ENCODE measurements at places on chromosomes 7 and 10. TPM values are rescaled to one million over a fixed set of nuclear protein-coding genes. Genes with fewer than 3 reads are reported as not detected.

GRCh38 chr7:115910541-115911164, 119.9 kb downstream of the TFEC start:
- DNase-seq = no peak

- peak; percentile 90 for DNase-seq
Measured at GRCh38 chr10:99620711-99621453, 643 bp upstream of the SLC25A28 start.

- no peak for DNase-seq
Measured at GRCh38 chr7:107846324-107846723, 43.3 kb upstream of the SLC26A3 start.

The LRRC17 gene
- 1.6 TPM for total RNA-seq

The TMEM213 gene
- 0.11 TPM for total RNA-seq

DNA sequence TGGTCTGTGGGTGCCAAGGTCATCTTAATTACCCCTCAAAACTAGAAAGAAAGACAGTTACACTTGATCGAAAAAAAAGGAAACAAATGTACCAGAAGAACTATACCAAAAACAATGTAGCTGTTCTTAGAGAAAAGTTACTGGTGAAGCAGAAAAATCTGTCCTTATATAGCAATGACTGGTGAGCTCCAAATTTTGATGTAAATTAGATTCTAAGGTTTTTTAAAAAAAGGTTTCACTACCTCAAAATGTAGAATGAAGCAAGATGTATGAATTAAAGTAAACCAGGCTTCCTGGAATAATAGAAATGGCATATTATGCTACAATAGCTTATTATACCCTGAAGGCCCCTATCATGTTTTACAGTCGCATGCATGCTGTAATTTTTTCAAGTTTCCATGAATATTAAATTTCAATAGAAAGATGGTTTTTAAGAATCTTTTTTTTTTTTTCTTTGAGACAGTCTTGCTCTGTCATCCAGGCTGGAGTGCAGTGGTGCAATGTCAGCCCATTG, 28.4 kb upstream of the FKBP9 start:
- DNase-seq = no peak

The ACTL6B gene
- 0.99 TPM for total RNA-seq

DNA sequence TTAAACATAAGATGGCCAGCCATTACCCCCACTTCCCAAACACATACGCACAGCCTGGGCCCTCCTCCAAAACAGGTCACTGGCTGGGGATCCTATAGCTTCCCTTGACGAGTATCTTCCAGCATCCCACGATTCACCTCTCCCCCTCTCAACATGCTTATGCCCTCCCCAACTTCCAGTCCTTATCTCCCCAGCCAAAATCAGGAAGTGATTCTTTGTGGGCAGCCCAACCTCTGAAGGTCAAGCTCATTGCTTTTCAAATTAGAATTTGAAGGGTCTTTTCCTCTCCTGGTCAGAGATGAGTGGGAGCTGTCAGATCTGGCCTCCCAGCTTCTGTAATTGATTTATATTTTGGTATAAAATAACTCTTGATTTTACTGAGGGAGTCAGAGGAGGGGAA, 133.6 kb downstream of the ATXN7L1 start:
- DNase-seq = no peak

DNA sequence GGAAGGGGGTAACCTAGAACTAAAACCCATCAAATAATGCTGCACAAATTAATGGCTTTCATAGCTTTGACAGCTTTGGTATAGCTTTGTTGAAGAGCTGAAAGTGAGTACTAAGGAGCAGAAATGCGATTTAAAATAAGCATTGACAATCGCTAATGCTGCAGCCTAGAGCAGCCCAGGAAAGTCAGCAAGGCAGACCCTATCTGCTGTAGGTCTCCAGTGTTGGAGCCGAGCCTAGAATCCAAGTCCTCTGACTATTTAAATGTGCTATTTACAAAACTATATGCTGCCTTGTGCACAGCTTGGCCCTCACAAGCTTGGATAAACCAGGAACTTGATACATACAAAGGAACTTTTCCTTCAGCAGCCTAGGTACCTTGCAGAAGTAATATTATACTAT, 64.9 kb upstream of the ASAH2 start:
- no peak for DNase-seq

The RBP3 gene
- not detected for total RNA-seq

GRCh38 chr7:115047958-115048720, 126.2 kb downstream of the MDFIC start:
- DNase-seq = no peak

GRCh38 chr10:130745251-130745650, 566.3 kb downstream of the TCERG1L start:
- DNase-seq = no peak

The KCNIP2 gene
- total RNA-seq = 5.2 TPM

GRCh38 chr7:105016068-105016708, 2.2 kb downstream of the KMT2E start:
- DNase-seq = no peak

- DNase-seq = no peak
Measured at GRCh38 chr10:34658934-34659333, 156.2 kb downstream of the PARD3 start.

- DNase-seq = no peak
Measured at GRCh38 chr10:20287586-20287985, 471.4 kb downstream of the PLXDC2 start.

GRCh38 chr7:106609416-106609815, 51.5 kb downstream of the CCDC71L start:
- no peak for DNase-seq

DNA sequence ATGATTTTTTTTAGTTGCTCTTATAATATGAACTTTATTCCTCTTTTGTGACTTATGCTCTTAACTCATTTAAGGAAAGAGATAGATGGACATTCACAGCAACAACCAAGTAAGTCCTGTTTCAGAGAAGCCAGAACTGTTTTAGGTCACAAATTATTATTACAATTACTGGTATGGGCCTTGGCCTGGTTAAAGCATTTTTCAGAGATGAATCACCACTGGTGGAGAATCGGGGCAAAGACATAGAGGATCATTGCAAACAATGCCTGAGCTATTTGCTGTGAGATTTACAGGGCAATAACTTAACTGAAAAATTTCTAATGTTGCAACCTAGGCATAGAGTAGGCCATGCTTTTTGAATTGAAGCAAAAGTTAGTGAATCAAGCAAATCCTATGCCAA, 138.0 kb upstream of the YAE1 start:
- DNase-seq = no peak

The FAM237B gene
- total RNA-seq = not detected

The FASTK gene
- total RNA-seq = 67.7 TPM

- DNase-seq = peak; percentile 29
Measured at GRCh38 chr10:107548301-107548700, 383.8 kb upstream of the SORCS1 start.
